ENCODE measurements at places on chromosomes 3 and 15.

GRCh38 chr3:32398531-32398930 is 6.9 kb downstream of the CMTM7 start:
- DNase-seq = no peak

DNA sequence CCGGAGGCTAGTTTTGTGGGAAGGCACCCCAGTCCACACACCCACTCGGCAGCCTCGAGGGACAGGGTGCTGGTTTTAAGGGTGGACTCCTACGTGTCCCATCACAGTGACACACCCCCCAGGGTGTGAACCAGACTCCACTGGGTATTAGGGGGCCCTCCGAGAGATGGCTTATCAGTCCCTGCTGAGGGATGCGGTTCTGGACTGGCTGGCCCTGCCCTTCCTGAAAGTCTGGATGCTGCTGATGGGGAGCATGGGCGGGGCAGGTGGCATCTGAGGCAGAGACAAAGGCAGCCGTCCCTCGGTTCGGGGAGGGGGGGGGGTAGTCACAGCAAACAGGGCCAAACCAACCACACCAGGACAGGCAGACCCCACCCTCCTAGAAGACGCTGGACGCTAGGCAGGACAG is 939 bp upstream of the ULK3 start:
- no peak for DNase-seq

GRCh38 chr3:65210026-65210814 is 522.4 kb upstream of the ADAMTS9 start:
- DNase-seq = no peak

DNA sequence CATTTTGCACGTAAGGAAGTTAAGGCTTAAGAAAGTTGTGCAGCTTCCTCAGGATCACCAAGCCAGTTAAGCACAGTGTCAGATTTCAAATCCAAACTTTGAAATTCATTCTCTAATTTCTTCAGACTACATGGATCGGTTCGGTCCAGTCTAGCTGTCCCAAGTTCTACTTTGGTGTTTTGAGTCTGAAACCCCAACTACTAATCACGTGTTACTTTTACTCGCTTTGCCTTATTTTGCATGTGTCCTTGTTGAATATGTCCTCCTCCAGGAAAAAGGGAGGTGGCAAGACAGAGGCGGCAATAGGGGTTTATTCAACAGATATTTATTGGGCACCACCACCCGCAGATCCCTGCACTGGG is 522 bp upstream of the GXYLT2 start:
- no peak for DNase-seq

DNA sequence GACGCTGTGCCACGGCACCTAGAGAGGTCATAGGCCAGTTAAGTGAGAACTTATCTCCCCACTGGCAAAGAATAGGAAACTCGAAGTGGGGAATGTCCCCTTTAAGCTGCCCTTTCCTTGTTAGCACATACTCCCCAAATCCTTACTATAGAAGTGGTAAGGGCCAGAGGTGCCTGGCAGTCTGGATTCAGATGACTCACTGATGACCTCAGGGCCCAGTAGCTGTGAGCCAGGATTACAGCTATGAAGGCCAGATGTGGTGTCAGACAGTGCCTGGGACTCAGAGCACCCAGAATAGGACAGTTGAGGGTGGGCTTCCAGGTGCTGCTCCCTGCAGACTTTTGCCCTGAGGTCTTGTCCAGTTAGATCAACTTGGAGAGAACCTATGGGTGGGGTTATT is 37.7 kb downstream of the PDIA5 start:
- DNase-seq = no peak

DNA sequence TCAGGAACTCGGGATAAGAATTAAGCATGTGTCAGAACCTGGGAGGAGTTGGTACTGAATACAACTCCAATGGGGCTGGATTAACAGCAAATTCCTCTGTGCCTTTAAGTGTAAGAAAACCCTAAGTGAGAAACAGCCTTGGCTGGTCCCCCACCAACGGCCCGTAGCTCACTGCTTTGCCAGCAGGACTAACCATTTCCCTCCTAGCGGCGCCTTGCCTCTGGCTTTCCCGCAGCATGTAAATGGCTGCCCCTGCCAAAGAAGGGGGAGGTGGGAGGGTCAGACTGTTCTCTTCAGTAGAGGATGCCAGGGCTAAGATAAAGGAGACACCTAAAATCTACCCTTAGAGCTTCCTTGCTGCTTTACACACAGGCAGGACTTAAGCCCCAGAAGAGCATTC is 51.0 kb upstream of the SH3GL3 start:
- no peak for DNase-seq

DNA sequence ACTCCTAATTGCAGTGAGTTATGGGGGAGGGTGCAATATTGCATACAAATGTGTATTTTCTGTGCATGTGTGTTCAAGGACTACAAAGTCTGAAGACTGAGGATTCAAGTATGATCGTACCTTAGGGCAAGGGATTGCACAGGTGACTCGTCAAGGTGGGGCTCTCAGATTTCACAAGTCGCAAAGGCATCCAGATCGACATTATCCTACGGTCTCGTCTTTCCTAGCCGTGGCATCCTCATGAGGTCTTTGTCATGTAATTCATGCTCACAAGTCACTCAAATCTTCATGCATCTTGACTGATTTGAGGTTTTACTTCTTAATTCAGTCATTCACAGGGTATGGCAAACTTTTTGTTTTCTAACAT is 191.4 kb upstream of the HES1 start:
- DNase-seq = no peak

GRCh38 chr15:80689716-80690115 is 5.4 kb upstream of the ABHD17C start:
- DNase-seq = no peak

- no peak for DNase-seq
These were observed 10.1 kb upstream of the RBM5 start for GRCh38 chr3:50078622-50079021.

DNA sequence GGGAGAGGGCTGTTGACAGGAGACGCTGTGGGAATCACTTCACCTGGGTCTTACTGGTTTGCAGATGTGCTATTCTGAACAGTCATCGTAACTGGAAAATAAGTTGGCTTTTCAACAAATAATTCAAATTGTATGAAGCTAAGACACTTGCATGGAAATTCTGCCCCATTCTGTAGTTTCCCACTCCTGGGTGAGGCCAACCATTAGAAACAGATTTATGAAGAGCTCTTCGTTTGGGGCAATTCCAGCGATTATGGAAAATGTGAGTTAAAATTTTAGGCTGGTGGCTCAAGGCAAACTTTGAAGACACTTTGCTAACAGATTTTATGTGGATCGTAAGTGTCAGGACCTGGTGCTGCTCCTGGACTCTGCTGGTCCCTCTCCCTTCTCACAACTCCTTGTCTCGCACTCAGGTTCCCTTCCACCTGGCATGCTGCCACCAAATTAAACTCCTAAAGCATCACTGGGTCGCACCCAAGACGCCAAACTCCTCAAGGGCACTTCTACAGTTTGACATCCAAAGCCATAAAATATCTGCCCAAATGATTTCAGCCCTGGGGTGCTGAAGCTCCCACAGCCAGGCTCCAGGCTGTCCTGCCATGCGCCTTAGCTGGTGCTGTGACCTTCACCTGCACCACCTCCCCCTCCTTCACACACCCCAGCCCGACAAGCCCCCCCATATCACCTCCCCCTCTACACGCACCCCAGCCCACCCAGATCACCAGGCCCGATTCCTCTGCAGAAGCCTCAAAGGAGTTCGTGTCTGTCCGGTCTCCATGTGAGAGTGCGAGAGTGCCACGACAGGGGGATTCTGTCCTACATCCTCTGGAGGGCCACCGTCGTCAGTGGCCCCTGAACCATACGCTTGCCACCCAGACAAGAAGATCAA is 138.4 kb downstream of the NSMCE3 start:
- no peak for DNase-seq

- DNase-seq = no peak
These were observed 891.4 kb downstream of the NTRK3 start for GRCh38 chr15:87365186-87365585.

DNA sequence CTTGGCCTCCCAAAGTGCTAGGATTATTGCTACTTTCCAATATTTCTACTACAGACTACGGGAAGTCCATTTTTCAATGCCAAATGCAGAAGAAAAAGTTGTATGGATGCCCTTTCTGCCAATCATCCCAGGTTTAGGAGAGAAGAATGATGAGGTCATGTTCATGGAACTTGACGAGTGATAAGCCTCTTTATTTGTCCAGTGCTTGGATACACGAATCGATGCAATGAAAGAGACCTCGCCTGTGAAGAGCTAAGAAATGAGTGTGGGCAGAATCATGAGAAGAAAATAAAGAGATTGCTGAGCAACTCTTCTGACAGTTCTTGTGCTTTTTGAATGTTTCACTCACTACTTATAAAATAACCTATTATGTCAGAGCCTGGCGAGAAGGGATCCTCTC is 996 bp upstream of the SLC28A1 start:
- no peak for DNase-seq

DNA sequence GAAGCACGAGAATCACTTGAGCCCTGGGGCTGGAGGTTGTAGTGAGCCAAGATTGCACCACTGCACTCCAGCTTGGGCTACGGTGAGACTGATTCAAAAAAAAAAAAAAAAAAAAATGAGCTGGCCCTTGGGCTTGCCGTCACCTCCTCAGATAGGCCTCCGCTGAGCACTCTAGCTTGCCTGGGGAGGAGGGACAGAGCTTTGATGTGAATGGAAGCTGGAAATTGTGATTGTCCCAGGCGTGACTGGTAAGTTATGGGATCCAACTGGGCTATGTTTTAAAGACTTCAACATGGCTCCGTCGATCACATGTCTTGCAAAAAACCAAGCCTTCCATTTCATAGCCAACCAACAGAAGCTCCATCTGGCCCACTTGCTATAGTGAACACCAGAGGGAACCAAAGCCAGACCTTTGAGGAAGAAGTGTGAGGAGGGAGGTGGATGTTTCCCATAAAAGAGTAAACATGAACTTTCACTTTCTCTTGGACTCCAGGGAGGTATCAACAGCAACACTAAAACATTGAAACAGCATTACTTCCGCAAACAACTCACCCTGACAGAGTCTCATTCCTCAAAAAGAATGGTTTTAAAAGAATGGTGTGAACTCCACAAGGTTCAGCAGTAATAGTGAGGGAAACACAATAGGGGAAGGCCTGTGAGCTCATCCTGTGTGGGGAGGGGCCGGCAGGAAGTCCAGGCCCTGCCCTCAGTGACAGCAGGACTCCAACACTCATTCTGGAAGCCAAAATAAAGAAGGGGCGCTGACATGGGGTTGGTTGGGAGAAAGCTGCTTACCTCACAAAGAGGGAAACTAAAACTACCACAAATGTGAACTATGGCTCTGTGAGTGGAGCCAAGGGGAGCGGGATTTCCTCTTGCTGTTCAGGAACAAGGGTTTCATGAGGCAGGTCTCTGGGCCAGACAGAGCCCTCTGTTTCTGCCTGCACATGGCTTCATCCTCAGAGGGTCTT is 59.2 kb upstream of the IL12A start:
- no peak for DNase-seq

- DNase-seq = no peak
These were observed 77.3 kb upstream of the CGNL1 start for GRCh38 chr15:57298843-57299550.

- DNase-seq = no peak
These were observed 168.0 kb upstream of the FRMD4B start for GRCh38 chr3:69553888-69554287.

GRCh38 chr3:29381595-29381994 is 100.7 kb downstream of the RBMS3 start:
- no peak for DNase-seq

DNA sequence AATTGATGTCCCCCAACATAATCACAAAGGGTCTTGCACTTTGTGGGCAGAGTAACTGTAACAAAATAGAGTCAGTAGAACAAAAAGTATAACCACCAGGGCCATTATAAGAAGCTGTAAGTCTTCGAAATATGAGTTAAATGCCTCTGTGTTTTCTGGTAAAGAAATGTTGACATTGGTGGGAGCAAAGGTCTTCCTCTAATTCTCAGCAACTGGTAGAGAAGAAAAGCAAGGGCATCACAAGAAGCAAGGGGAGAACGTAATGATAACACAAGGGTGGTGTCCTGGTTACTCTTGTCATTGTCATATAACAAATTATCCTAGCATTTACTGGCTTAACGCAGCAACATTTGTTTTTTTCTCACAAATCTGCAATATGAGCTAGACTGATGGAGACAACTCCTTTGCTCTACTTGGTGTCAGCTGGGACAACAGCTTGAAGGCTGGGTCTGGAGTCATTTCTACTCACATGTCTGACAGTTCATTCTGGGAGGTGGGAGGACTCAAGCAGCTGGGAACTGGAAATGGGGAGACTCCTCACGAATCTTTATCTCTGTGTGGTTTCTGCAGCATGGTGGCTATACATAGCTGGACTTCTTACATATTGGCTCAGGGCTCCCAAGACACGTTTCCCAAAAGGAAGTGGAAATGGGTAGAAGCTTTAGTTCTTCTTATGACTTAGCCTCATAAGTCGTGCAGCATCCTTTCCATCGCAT is 20.2 kb downstream of the DNAJB11 start:
- no peak for DNase-seq

DNA sequence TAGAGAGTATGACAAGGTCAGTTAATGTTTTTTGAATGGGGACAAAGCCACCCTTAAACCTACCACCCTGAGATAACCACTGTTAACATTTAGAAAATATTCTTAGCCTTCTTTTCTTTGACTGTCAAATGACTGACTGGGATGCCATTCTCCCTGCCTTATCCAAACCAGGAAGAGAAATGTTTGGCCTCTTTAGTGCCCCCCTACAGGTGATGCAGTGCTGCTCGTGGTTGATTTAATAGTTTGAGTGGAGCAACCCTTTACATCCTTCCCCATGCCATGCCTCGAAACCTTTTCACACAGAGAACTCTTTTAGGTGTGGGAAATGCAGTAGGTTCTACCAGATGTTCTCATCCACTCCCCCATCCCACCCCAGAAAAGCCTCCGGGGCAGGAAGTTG is 38.7 kb upstream of the UMPS start:
- no peak for DNase-seq

DNA sequence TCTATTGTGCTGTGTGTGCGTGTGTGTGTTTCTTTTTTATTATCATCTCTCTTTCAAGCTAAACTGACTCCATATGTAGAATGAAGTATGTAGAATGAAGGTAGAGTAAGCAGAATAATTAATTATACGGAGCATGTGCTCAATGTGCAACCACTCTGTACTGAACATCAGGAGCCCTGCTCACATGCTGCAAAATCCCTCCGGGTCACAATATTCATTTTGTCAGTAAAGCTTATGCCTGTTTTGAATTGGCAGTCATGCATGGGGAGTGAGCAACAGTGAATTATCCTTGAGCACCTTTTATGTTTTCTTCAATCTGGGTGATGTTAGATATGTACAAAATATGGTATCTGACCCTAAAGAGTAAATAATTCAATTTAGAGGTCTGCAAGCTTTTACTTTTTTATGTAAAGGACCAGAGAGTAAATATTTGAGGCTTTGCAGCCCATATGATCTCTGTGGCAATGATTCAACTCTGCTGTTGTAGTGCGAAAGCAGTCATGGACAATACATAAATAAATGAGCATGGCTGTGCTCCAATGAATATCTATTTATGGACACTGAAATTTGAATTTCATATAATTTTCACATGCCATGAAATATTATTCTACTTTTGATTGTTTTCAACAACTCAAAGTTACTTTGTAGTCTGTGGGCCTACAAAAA is 199.9 kb downstream of the VGLL3 start:
- no peak for DNase-seq
